ENCODE measurements at places on chromosomes 12 and 14. TPM values are rescaled to one million over a fixed set of nuclear protein-coding genes. Genes with fewer than 3 reads are reported as not detected.

Gene CRACR2A
- 1.3 TPM for total RNA-seq

Gene SLC35F4
- 0.22 TPM for total RNA-seq

Gene A2M
- 233 TPM for total RNA-seq

Gene TRIM9
- total RNA-seq = 0.49 TPM

Gene C3AR1
- 3.7 TPM for total RNA-seq

Gene KMT2D
- total RNA-seq = 25.6 TPM

Gene DPPA3
- not detected for total RNA-seq

Gene ASCL1
- total RNA-seq = 0.04 TPM

DNA sequence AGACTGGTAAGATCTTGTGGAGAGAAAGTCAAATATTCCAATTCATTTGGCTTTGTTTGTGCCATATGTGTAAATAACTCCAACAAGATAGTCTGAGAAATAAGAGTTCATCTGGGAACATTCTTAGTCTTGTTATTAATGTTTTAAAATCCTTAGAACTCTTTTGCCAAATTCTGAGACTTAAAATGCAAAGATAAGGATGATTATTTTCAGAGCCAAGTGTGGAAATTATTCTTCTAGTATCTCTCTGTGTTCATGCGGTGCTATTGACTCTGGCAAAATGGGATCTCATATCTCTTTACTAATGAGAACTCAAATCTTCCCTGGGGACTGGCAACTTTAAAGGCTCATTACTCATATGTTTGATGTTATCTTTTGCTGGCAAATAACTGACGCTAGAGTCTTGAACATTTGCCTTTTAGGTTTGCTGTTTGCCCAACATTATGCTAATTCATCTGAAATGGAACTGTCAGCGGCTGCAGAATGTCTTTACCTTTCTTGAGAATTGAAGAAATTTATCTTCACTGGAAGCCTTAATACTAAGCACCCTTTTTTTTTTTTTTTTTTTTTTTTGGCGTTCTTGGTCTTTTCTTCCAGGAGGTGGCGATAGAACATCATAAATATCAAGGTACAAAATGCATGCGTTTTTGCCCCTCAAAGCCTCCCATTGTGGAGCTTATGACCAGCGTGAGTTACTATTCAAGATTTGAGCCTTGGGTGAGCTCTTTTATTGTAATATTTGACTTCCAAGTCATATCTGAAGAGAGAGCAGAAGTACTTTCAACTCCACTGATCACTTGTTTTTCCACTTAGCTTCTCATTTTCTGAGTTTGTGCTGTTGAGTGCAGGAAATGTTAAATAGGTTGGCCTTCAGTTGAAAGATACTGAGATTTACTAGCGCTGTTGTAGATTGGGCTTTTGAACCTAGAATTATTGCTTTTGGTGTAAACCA is 86.5 kb downstream of the CAND1 start:
- DNase-seq = peak; percentile 83

- no peak for DNase-seq
Observed at GRCh38 chr12:946212-946611, 3.3 kb downstream of the RAD52 start.

GRCh38 chr12:85266356-85266755 is 13.7 kb upstream of the ALX1 start:
- DNase-seq = no peak

- no peak for DNase-seq
Observed at GRCh38 chr14:68575426-68575825, 217.4 kb downstream of the ZFP36L1 start.

GRCh38 chr12:76312315-76312714 is 35.9 kb downstream of the BBS10 start:
- DNase-seq = no peak

GRCh38 chr14:39006721-39007410 is 96.2 kb downstream of the SEC23A start:
- no peak for DNase-seq

All from muscle of leg (tissue), 16 donors.